ENCODE measurements at places on chromosomes 4 and X. TPM values are rescaled to one million over a fixed set of nuclear protein-coding genes. Genes with fewer than 3 reads are reported as not detected.

The APLN gene
- total RNA-seq, result 0.66 TPM

The FUNDC1 gene
- total RNA-seq, result 12.2 TPM

The PCGF3 gene
- total RNA-seq, result 32.1 TPM

The CLCN4 gene
- total RNA-seq, result not detected

The MAGEE2 gene
- not detected for total RNA-seq

The F11 gene
- not detected for total RNA-seq

The ADGRG4 gene
- not detected for total RNA-seq

DNA sequence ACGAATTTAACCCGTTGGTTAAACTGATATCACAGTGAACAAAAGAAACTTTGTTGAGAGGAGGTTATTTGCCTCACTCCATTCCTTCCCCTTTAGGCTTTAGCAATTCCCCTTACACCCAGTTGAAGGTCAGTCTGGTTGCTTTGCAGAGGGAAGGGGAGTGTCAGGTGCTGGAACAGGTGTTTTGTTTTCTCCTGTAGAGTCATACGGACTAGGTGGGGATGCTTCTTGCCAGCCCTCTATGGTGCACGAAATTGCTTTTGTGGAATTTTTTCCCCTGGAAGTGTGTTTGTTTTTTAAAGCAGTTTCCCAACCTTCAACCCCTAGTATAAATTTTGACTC, 33.1 kb downstream of the DLG3 start:
- no peak for DNase-seq

- peak; percentile 11 for DNase-seq
These were observed 21.1 kb upstream of the RHOXF1 start for GRCh38 chrX:120136840-120137239.

- peak; percentile 16 for DNase-seq
These were observed 14.1 kb upstream of the SCRG1 start for GRCh38 chr4:173413036-173413435.

GRCh38 chr4:140046016-140046415, 108.0 kb downstream of the MAML3 start:
- no peak for DNase-seq

- no peak for DNase-seq
These were observed 13.3 kb downstream of the SGMS2 start for GRCh38 chr4:107837776-107838618.

DNA sequence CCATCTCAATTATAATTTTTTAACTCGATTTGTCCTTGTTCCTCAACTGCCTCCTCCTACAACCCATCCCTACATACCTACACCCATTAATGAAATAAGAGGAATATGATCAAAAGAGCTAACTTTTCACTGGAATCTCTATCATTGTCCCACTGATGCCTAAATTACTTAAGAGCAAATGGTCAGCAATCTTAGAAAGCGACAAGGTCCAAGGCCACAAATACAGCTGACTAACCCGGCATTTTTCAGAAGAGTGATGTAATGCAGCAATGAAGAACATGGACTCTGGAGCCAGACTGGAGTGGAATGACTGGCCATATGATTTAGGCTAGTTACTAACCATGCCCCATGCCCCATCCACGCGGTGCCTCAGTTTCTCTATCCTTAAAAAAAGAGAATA, 56.2 kb downstream of the PPA2 start:
- no peak for DNase-seq

DNA sequence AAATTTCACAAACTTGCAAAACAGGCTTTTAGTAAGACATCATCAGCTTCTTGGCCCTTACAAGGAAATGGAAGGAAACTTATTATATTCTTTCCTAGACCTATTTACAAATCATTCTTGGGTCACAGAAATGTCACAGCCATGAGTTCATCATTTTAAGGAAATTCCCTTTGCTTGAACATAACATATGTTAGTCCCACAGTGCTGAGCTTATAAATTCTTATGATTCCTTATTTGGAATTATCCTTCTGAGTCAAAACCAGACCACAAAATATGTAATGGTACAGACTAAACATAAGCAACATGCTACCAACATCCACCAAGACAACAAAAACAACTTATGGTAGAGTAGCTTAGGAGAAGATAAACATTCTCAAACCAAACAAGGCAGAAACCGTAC, 236.9 kb upstream of the CTSO start:
- DNase-seq, result no peak

DNA sequence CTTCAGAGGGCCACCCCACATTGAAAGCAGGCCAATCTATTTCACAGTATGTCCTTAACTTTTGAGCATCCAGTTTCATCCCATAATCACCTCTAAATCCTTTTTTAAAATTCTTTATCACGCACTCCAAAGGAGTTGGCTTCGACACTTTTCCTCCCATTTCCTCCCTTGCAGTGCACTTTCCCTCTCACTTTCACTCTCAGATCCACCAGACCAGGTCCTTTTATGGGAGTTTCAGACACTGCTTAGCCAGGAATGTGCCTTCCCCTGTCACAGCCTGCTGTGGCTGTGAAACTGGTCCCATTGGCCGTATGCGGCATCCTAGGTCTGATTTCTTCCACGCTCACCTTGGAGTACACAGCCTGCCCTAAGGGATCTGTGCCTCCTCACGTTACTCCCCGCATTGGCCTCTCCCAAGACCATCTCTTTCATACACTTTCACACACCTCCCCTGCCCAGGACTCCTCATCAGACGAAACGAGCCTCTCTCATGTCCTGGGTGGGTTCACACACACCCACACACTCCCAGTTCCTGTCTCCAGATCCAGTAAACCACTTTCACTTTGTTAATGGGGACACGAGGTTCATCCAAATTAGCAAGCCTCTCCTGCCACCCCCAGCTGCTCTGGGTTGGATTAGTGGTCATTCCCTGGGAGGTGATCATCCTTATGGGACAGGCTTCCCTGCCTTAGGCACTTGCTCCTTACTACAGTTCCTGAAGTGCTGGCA, 10.0 kb upstream of the RHOXF2B start:
- DNase-seq, result peak; percentile 37

- no peak for DNase-seq
These were observed 5.3 kb downstream of the NAT8L start for GRCh38 chr4:2064276-2064991.

DNA sequence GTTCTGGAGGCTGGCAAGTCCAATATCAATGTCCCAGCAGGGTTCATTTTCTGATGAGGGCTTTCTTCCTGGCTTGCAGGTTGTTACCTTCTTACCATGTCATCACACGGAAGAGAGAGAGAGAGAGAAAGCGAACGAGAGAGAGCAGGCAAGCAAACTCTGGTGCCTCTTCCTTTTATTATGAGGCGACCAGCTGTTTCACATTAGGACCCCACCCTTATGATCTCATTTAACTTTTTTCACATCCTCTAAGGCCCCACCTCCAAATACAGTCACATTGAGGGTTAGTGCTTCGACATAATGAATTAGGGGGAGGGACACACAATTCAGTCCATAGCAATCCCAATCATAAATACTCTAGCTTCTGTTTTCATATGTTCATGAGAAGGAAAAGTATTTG, 10.6 kb upstream of the GPR174 start:
- DNase-seq, result no peak

GRCh38 chr4:17583276-17583675, 6.3 kb downstream of the LAP3 start:
- DNase-seq, result no peak

DNA sequence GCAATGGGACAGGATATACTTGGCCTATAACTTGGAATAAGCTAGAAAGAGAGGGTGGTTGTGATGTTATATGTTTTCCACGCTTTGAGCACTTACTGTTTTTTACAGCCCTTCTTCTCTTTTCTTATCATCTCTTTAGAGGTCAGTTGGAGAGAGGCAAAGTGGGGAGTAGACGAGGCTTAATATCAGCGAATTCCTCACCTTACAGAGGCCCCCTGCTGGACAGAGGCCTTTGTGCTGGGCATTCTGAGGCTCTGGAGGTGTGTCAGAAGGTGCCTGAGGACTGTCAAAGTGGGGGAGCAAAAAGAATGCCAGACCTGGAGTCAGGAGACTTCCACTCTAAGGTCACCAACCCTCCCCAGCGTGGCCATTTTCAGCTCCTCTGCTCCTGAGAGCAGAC, 42.5 kb downstream of the MAMLD1 start:
- DNase-seq, result no peak

DNA sequence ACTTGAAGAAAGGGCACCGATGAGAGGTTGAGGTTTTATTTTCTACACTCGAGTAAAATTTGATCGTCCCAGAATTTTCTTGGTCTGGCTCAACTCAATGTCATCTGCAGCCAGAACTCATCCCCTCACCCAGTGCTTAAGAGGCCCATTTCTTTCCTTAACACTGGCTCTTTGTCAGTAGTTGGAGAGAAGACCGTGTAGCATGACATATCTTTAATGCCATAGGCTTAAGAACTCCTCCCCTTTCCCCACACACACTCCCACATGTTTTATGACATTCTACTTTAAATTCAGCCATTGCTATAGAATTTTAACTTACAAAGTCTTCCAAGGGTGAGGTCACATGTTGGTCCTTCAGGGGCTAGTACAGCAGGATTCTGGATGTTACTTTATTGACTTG, 44.2 kb upstream of the ZNF827 start:
- DNase-seq, result no peak

DNA sequence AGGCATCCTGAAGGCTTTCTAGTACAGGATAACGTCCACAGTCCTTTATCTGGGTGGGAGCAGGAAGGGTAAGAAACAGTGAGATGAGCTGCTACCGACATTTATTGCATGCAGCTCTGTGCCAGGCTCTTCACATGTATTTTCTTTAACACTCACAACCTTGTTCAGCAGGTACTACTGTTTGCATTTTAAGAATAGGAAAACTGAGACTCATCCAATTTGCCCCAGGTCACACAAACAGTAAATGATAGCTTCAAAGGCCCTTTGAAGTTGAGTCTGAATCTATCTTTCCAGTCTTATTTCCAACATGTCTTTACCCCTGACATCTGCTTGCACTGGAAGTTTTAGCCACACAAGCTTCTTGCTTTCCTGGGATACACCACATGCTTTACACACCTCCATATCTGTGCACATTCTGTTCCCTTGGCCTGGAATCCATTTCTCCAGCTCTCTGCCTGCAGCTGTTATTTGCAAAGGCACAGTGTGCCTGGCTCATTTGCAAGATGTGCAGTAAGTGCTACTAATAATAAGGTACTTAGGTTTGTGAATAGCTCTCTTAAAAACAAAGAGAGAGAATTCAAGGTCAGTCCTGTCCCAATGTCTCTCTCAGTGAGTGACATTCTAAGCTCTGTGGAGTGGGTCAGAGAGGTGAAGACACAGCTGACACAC, 61.2 kb downstream of the METTL14 start:
- no peak for DNase-seq

GRCh38 chr4:15234856-15235126, 193.0 kb upstream of the C1QTNF7 start:
- no peak for DNase-seq

GRCh38 chrX:78456909-78457308, 129.5 kb upstream of the CYSLTR1 start:
- DNase-seq, result no peak

DNA sequence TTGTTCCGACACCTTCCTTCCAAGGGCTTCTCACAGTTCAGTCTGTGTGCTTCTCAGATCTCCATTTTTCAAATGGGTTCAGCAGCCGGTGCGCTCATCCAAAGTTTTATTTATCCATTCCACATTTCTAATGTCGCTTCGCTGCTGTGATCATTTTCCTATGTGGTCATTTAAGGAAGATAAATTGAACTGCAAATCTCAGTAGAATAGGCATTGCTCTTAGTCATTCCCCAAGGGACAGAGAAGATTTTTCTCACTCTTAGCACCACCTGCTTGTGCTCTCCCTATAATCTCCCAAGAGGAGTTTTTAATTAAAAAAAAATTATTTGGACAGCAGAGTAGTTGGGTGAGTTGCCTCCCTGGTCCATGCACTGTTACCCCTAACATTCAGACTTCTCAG, 278.9 kb upstream of the GATB start:
- DNase-seq, result no peak

DNA sequence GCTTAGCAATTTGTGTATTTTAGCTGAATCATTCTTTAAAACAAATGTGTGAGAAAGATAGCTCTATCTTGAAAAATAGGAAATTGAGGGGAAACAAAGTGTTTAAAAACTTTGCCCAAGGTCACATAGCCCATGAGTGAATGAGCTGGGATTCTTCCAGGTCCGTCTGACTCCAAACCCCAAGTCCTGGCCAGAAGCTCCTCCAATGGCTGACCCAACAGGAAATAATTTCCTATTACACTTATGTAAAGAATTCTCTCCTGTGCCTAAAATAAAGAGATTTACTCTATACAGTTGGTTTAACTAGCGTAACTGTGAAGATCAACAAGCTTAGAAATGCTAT, 287.6 kb downstream of the ARHGAP24 start:
- DNase-seq, result no peak

DNA sequence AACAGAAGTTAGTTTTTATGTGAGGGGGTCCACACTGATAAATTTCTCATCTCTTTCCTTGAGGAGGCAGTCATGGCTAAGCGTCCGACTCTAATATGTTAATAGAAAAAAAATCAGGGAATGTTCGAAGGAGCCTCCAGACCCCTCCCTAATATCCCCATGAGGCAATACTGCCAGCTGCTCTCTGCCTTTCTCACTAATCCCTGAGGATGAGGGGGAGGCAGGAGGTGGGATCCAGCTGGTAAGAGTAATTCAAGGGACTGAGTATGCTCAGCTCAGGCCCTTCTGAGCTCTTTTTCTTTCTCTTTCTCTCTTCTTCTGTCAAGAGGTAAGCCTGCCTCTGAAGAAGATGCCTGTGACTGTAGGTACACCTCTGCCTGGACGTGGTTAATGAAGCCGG, 51.7 kb downstream of the PIR start:
- no peak for DNase-seq

GRCh38 chrX:120824021-120824420, 51.6 kb downstream of the CT47B1 start:
- no peak for DNase-seq

DNA sequence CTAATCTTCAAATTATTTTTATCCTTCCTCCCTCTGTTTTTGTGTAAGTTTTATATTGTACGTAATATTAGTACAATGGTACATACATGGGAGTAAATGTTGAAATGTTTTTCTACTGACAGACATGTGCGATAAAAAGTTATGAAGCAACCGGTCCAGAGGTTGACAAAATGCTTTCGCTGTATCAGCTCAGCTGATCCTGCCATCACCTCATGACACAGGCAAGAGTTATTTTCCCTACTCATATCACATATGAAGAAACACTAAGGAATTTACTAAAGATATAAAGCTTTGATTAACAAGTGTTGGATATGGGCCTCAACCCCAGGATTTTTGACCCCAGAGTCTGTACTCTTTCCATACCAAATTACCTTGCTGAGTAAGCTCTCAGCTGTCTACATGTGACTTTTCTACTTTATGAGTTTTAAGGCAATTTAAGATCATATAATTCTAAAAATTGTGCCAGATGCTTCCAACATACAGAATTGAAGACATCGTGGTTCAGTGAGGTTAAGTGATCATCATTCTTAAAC, 50.0 kb downstream of the CLCN5 start:
- no peak for DNase-seq

DNA sequence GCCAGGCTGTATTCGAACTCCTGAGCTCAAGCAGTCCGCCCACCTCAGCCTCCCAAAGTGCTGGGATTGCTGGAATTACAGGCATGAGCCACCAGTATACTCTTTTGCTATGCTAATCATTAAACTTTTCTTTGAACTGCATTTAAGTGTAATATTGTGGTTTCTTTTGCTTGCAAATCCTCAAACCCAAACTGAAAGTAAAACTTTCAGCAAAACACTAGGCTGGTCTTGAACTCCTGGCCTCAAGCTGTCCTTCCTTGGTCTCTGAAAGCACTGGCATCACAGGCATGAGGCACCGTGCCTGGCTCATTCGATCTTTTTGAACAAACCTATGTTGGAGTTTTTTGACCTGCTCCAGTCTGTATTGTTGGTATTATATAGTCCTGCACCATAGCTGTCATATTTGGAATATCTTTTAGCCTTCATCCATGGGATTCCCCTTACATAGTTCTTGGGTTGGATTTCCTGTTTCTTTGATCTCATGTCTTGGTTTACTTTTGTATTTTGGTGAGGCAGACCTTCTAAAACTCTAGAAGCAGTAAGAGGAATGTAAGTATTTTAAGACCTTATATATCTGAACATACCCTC, 34.1 kb downstream of the MOB1B start:
- peak; percentile 77 for DNase-seq
